ENCODE measurements at places on chromosomes 13 and 19.
A peak's percentile ranks its signal among the peaks of the same experiment; 100 is the strongest.

- no peak for DNase-seq
These were observed 3.2 kb downstream of the SYT3 start for GRCh38 chr19:50636317-50637085.

- DNase-seq, result peak; percentile 32
These were observed at the start of gene TMEM238 for GRCh38 chr19:55384131-55384919. TSS of gene TMEM238 (minus strand) at chr19:55384292. CDS start at chr19:55384259, 33 bp downstream.

DNA sequence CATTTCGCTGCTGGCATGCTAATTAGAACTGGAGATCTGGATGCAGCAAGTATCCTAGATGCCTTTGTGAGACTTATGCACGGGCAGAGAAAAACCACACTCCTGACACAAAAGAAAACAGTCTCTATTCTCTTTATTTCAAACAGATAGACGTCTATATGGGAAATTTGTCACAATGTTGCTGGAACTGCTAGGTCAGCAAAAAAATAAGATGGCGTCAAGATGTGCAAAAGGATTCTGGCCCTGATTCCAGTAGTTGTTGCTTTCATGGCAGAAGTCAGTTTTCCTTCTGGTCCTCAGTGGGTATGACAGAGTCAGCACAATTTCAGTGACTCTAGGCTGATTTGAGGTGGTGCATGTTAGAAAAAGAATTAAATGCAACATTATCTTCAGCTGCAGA lies 1068.0 kb downstream of the SLITRK5 start:
- no peak for DNase-seq

- peak; percentile 19 for DNase-seq
These were observed 1.3 kb downstream of the BICRA start for GRCh38 chr19:47609906-47610894.

DNA sequence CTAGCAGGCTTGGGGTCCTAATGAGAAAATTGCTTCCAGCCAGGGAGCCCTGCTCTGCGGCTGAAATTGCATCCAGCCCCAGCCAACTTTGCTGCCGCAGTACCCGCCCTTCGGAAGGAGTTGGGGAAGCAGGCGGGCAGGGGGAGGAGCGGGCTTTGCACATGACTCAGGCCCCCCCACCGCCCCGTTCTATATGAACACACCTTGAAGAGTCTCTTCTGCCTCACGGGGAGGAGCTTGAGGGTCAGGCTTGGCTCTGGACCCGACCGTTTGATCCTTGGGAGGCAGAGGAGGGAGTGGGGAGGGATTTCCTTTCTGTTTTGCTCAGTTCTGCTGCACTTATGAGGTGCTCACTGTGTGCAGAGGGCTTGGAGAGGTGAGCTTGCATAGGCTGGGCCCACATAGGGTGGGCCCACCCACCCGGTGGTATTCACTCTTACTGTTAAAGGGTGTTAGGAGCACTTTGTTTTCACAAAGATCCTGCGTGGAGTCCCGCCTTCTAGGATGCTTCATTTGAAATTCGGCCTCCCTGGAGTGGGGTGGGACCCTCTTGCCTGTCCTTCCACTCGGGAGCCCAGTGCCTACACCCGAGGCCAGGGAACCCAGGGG lies 46.5 kb downstream of the LYL1 start:
- no peak for DNase-seq

GRCh38 chr19:13788991-13789390 lies 6.3 kb upstream of the ZSWIM4 start:
- DNase-seq, result no peak

DNA sequence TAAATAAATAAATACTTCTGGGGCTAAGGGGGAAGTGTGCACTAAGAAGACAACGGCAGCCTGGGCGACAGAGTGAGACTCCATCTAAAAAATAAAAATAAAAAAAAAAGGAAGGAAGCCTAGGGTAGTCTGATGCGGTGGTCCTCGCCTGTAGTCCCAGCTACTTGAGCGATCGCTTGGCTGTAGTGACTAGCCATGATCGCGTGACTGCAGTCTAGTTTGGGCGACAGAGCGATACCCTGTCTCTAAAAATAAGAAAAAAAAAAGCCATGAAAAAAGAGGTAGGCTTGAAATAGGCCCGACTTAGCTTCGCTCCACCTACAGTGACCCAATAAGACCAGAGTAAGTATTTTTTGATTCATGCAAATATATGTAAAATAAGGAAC lies 661 bp upstream of the BABAM1 start:
- no peak for DNase-seq

DNA sequence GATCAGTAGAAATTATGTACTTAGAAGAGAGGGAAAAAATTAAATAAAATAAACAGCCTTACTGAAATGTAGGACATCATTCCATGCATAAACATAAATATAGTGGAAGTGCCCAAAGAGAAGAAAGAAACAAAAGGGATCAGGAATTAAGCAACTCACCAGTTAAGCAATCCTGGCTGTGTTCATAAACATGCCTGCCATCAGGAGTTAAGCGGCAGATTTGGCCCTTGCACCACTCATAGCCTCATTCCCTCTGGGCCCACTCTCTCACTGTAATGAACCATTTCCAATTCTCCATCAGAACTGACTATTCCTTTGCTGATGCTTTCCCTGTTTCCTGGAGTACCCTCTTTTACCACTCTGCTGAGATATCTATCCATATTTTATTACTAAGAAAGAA lies 281.4 kb downstream of the LHFPL6 start:
- DNase-seq, result no peak

- DNase-seq, result no peak
These were observed 20.1 kb upstream of the N4BP2L1 start for GRCh38 chr13:32447894-32448623.

DNA sequence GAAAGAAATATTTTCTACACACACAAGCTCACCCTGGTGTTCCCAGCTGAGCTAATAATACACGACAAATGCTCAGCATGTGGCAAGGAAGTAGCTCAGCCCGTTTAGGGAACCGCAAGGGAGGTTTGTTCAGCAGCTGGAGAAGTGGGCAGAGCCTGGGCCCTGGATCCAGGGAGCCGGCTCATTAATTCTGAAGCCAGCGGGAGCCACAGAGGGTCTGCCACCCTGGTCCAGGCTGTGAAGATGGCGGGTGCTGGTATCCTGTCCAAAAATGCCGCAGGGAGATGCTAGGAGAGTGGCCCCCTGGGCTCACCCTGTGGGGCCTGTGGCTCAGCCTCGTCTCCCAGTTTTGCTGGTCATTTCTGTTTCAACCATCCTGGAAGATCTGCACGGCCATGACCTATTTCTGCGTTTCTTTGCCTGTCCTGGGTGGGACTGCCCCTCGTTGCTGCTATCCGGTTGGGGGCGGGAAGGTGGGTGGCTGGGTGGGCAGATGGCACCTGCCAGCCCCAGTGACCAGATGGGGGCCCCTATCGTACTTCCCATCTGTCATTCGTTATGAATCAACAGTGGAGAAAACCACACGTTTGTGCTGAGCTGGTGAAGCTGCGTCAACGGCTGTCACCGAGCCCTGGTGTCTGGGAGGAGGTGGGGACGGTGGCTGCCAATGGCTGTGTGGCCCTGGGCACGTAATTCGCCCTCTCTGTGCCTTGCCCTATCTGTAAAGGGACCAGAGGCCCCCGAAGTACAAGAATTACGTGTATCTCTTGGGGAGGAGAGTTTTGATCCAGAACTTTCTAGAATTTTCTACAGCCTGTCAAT lies 2.7 kb upstream of the GNA15 start:
- DNase-seq, result peak; percentile 68

DNA sequence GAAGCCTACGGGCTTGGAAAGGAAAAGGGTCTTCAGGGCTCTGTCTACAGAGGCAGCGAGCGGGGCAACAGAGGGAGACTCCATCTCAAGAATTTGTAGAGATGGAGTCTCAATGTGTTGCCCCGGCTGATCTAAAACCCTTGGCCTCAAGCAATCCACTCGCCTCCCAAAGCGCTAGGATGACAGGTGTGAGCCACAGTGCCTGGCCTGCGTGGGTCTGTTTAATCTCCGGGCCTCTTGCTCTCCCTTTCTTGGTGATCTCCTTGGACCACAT lies 8.1 kb downstream of the RPS9 start:
- DNase-seq, result no peak

DNA sequence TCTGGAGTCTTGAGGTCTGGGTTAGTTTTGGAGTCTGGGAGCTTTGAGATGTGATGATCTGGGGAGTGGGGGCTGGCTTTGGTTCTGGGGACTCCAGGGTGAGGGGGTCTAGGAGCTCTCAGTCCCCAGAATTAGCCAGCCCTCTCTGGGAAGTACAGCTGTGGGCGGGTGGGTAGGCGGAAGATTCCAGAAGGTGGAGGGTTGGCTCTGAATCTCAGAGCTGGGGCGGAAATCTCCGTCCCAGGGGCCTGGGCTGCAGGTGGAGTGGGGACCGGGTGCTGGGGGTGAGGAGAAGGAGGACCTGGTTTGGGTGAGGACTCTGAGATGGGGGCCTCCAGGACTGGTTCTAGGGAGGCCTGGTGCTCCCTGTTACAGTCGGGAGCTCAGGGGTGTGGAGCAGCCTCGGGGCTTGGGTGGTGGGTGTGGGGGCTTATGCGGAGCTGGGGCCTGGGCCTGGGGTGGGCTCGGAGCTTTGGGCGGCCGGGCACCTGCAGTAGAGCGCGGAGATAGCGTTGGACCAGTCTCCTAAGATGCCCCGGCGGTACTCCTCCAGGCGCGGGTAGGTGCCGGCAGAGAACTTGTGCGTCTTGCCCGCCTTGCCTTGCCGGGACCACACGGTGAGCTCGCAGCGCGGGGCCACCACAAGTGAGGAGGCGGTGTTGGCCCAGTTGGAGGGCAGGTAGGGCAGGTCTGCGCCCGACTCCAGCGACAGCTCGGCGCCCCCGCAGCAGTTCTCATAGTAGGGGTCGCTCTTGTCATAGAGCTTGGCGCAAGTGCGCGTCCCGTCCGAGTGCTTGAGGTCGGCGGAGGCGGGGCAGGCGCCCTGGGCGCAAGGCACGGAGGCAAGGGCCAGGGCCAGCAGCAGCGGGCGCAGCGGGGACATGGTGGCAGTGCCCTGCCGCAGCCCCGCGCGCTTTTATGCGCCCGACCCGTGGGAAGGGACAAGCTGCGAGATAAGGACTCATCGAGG lies at the start of gene SYCN:
Gene SYCN, minus strand, starts transcription at position 892 of the 970 bp plus-strand sequence. Its CDS starts 9 bp downstream, at position 883.
- no peak for DNase-seq

Data from stimulated activated CD4-positive, alpha-beta T cell treated with anti-CD3 and anti-CD28 coated beads, Interleukin-4, amount 100 ng/mL, for 48 hours (primary cell).